ENCODE measurements at places on chromosomes 12 and 14. TPM values are rescaled to one million over a fixed set of nuclear protein-coding genes. Genes with fewer than 3 reads are reported as not detected.

FGF23 gene
- total RNA-seq, result not detected

LRP1-AS gene
- total RNA-seq, result not detected

BCL11B gene
- 58.0 TPM for total RNA-seq

TDRD9 gene
- 1.6 TPM for total RNA-seq

SIX4 gene
- 0.19 TPM for total RNA-seq

TMX1 gene
- 28.9 TPM for total RNA-seq

POTEM gene
- total RNA-seq, result not detected

SERPINA9 gene
- not detected for total RNA-seq

DNA sequence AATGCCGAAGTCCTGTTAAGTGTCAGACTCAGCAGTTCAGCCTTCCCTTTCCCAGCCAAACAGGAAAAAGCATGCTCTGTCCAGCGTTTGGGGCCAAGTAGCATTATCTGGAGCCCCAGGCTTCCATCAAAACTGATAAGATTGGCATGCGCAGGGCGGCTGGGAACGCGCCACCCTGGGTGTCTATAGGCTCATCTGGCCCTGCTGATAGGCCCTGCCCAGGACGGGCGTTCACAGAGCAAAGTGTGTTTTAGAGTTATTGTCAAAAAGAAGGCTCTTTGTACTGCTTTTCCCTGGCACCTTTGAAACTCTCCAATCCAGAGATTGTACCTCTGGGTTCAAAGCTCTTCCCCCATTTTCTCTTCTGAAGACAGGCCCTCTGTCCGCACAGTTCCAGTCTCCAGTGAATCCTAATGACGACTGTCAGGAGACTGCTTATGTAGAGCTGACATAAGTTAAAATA is at the start of gene ART4:
TSS of gene ART4 (minus strand) at position 102 of the 463 bp plus-strand sequence. CDS start 413 bp downstream, outside the sequence.
- DNase-seq, result no peak

DNA sequence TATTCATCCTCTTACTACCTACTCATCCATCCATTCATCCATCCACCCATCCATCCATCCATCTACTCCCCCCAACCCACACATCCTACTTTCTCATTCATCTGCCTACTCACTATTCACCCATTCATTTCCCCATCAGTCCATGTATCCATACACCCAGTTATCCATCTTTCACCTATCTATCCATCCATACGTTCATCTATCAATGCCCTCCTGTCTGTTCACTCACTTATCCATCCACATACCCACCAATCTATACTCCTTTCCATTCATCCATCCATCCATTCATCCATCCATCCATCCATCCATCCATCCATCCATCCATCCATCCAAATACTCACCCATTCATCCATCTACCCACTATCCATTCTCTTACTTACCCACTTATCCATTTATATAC is 117.8 kb upstream of the LHX5 start:
- no peak for DNase-seq

- DNase-seq, result peak; percentile 38
These were observed at the start of gene CISTR for GRCh38 chr12:53751336-53752191. Gene CISTR (minus strand): TSS chr12:53751979.

- DNase-seq, result peak; percentile 8
These were observed 525 bp upstream of the FAR2 start for GRCh38 chr12:29148596-29148910.

- no peak for DNase-seq
These were observed 44.1 kb downstream of the SETD3 start for GRCh38 chr14:99436247-99437180.

DNA sequence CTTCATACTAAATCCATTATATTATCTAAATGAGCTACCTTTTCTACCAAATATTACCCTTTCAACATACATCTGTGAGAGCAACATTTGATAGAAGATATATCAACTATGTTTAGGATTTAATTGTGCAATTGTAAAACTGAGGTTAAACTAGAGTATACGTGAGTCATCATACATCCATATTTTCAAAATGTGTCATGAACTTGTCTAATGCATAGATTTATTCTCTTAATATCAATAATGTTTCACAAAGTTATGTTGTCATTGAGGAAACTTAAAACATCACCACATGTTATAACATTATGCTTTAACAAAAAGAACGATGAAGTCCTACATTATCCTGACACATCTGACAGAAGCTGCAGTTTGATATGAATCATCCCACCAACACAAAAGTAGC is 645.5 kb upstream of the NOVA1 start:
- no peak for DNase-seq

- DNase-seq, result no peak
These were observed 645.4 kb upstream of the ATXN7L3B start for GRCh38 chr12:73892201-73892600.

DNA sequence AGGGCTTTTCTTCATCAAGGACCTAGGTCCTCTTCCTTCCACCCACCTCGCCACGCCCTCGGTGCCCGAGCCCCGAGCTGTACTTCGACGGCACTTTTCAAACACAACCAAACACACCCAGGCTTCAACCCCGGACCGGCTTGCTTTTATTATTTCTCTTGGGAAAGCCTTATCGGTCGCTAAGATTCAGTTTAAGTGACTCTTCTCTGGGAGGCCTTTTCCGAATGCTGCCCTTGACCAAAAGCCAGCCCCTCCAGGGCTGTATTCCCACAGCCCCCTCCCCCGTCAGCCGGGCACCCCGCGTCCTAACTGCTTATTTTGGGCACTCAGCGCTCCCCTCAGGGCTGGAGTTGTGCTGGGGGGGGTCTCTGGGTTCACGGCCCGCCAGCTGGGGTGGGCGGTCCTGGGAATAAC is 644 bp upstream of the PPP4R4 start:
- peak; percentile 39 for DNase-seq

GRCh38 chr14:70032016-70032415 is 152.8 kb downstream of the SMOC1 start:
- DNase-seq, result no peak

DNA sequence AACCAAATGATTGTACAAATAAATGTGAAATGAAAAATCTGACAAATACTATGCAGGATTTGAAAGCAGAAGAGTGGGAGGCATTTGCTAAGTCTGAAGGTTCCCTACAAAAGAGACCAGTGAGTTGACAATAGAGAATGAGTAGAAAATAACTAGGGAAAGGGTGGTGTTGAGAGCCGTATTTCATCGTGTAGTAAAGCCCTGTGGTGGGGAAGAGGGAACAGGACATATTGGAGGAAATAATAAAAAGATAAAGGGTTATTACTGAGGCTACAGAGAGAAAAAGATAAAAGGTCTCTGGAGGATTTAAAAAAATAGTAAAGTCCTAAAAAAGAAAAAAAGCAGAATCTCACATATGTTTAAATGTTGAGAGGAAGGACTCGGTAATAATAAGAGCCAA is 268.8 kb downstream of the DUSP6 start:
- no peak for DNase-seq

DNA sequence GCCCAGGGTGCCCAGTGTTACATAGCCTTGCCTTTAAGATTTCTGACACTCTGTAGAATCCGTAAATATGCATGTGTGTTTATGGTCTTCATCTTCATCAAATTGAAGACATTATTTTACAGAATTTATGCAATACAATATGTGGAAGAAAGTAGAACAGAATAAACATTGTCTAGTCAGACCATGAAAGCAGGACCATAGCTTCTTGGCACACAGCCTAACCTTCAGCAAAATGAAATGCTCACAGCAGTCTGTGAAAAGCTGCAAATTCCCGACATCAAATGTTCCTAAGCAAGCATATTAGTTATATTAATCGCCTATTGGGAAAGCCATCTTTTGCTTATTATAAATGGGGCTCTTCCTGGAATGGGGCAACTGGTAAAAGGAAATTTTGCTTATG is 111.3 kb upstream of the GARIN2 start:
- DNase-seq, result no peak

GRCh38 chr12:79454338-79454843 is 236.4 kb downstream of the PAWR start:
- DNase-seq, result no peak

GRCh38 chr14:89215114-89215513 is 201.9 kb downstream of the FOXN3 start:
- no peak for DNase-seq

- DNase-seq, result no peak
These were observed 43.3 kb downstream of the PPP1R12A start for GRCh38 chr12:79891506-79892162.

GRCh38 chr12:3975652-3976051 is 102.5 kb upstream of the PARP11 start:
- DNase-seq, result no peak

All from activated T-cell treated with anti-CD3 and anti-CD28 coated beads, Interleukin-2, amount 50 U/mL, for 72 hours (primary cell).